NCI-H774 (cell line): ENCODE measurements at places on chromosomes 5 and 9.

- DNase-seq: no peak
These were observed 86.4 kb upstream of the MINAR2 start for GRCh38 chr5:129661366-129662035.

- DNase-seq: no peak
These were observed 27.1 kb upstream of the GOLPH3 start for GRCh38 chr5:32201122-32201753.

- DNase-seq: no peak
These were observed 102.1 kb downstream of the C5orf15 start for GRCh38 chr5:133866160-133866902.

DNA sequence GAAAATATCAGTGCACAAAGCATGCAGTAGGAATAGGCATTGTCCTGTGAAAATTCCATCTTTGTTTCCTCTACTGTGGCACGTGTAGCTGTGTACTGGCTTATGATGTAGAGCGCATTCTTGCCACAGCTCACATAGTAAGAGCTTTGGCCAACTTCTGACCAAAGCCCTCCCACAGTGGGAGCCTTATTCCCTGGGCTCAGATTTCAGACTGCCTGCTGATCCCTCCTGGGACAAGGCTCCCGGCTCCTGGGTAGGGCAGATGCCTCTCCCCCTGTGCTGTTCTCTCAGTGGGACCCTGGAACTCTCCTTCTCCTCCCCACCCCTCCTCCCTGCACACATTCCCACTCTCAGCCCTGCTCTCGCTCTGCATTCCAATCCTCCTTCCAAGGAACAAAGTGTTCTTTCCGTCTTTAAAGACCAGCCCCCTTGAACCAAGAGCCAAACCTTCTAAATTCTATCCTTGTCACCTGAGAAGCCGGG, 17.5 kb downstream of the LCP2 start:
- DNase-seq: no peak

DNA sequence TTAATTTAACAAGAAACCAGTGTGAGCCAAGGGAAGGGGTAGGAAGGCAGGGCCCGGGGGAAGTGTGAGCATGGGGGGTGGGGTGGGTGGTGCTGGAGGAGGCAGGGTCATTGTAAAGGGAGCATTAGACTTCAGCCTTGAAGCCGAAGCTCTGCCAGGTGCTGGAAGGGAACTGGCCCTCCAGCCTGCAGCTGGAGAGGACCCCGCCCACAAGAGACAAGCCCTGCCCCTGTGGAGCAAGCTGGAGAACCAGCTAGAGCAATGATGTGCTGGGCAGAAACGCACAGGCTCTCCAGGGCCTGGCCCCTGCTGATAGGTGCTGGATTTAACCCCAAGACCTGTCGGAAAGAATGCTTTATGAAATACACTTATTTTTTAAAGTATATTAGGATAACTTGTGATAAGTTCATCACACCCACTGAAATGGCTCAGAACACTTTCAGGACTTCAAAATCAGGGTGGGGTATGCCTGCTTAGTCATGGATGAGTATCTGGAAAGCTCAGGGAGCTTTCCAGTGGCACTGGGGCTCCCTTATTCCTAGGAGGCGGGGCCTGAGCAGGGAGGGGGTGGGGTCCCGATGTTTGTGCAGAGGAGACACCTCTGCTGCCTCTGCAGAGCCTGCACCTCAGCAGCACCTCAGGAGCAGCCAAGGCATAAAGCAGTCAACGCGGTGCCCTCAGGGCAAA, 27.1 kb downstream of the UBE2QL1 start:
- DNase-seq: peak; percentile 72

GRCh38 chr9:115357821-115358220, 239.9 kb upstream of the TNC start:
- no peak for DNase-seq
